ENCODE measurements at places on chromosomes 11 and 22. TPM values are rescaled to one million over a fixed set of nuclear protein-coding genes. Genes with fewer than 3 reads are reported as not detected.

The GSTT4 gene
- not detected for polyA plus RNA-seq

The APOL3 gene
- polyA plus RNA-seq: 1.1 TPM

The TMPRSS5 gene
- 0.06 TPM for polyA plus RNA-seq

The DTX4 gene
- polyA plus RNA-seq: 1.6 TPM

The APOA5 gene
- polyA plus RNA-seq: not detected

The CD3G gene
- polyA plus RNA-seq: not detected

The OR8G1 gene
- not detected for polyA plus RNA-seq

The SLC17A6 gene
- not detected for polyA plus RNA-seq

The GTSE1 gene
- polyA plus RNA-seq: 0.61 TPM

The ZNF214 gene
- polyA plus RNA-seq: 0.89 TPM

The MAJIN gene
- polyA plus RNA-seq: 0.09 TPM

The CYB5R2 gene
- polyA plus RNA-seq: 37.0 TPM

The PGR gene
- not detected for polyA plus RNA-seq

The RTCB gene
- polyA plus RNA-seq: 117 TPM

The EMID1 gene
- polyA plus RNA-seq: not detected

The MCAT gene
- polyA plus RNA-seq: 15.6 TPM

The MOB2 gene
- 33.7 TPM for polyA plus RNA-seq

The CNIH2 gene
- 0.25 TPM for polyA plus RNA-seq

The SLC29A2 gene
- polyA plus RNA-seq: 1.7 TPM

The C11orf42 gene
- polyA plus RNA-seq: not detected

The MRGPRF gene
- polyA plus RNA-seq: 0.02 TPM

The ARHGAP8 gene
- 26.0 TPM for polyA plus RNA-seq

The PANX3 gene
- polyA plus RNA-seq: not detected

The CARD16 gene
- polyA plus RNA-seq: 16.6 TPM

The CD3D gene
- not detected for polyA plus RNA-seq

The CRYBB2 gene
- polyA plus RNA-seq: 0.89 TPM

The OR6A2 gene
- polyA plus RNA-seq: 0.05 TPM

The MS4A12 gene
- polyA plus RNA-seq: not detected

The RIMBP3B gene
- polyA plus RNA-seq: not detected

The SLC22A6 gene
- polyA plus RNA-seq: not detected

The CD6 gene
- polyA plus RNA-seq: 0.03 TPM

The JAML gene
- not detected for polyA plus RNA-seq

The LRRN4CL gene
- polyA plus RNA-seq: 0.08 TPM

The CRYAB gene
- 7.4 TPM for polyA plus RNA-seq

The SYVN1 gene
- polyA plus RNA-seq: 25.4 TPM

The CALCB gene
- not detected for polyA plus RNA-seq

The PHOX2A gene
- polyA plus RNA-seq: not detected

The CHADL gene
- polyA plus RNA-seq: 0.26 TPM

The NELL1 gene
- not detected for polyA plus RNA-seq

All from keratinocyte (primary cell).